ENCODE measurements at places on chromosomes 2 and 18.

DNA sequence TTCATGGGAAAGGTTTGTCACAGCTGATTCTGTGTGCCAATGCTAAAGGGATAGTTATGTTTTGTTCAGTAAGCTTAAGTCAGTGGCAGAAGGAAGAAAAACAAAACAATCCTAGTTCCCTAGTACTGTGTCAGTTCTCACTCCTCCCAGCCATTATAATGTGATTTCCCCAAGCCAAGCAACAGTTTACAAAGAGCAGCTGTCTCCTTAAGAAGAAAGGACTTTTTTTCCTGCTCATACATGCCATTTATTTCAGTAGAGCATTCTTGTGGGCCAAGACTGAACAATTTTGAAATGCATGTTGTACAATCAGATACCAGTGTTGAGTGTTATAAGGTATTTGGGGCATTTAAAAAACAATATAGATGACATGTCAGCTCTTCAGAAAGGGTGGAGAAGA, 52.1 kb downstream of the NEMP2 start:
- DNase-seq: no peak

- no peak for DNase-seq
Observed at GRCh38 chr2:207150284-207150683, 15.5 kb downstream of the KLF7 start.

DNA sequence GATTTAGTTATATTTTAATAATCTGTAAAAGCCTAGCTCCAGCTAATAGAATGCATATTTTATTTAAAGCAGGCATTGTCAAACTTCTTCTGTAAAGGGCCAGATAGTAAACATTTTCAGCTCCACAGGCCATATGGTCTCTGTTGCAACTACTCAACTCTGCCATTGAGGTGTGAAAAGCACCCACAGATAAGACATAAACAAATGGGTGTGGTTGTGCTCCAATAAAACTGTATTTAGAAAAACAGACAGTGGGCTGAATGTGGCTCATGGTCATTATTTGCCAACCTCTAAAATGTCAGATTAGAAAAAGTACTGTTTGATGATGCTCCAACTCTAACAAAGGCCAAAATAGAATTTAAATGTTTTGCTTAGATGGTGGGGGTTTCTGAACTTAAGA, 519.9 kb downstream of the RNF144A start:
- no peak for DNase-seq

- peak; percentile 16 for DNase-seq
Observed at GRCh38 chr18:45324495-45325113, 290.7 kb upstream of the SLC14A2 start.

DNA sequence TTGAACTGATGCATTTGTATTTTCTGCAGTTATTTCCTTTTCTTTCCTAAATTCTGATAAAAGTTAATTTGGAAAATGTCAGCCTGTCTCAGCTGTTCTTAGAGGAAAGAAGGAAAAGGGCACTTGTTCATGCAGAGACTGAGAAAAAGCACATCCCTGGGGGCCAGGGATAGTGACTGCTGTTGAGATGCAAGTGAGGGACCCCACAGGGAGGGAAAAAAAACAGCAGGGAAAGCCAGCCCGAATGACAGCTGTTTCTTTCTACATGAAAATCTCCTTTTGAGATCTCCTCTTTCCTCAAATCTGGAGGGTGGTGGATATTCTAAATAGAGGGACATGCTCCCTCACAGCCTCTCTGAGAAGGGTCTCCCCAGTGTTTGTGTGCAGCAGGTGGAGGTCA, 14.0 kb upstream of the MTA3 start:
- no peak for DNase-seq

GRCh38 chr2:28347193-28347592, 45.5 kb upstream of the FOSL2 start:
- no peak for DNase-seq

- DNase-seq: no peak
Observed at GRCh38 chr2:224870341-224870740, 154.2 kb upstream of the CCDC195 start.

GRCh38 chr2:104786821-104787220, 67.1 kb upstream of the POU3F3 start:
- no peak for DNase-seq

DNA sequence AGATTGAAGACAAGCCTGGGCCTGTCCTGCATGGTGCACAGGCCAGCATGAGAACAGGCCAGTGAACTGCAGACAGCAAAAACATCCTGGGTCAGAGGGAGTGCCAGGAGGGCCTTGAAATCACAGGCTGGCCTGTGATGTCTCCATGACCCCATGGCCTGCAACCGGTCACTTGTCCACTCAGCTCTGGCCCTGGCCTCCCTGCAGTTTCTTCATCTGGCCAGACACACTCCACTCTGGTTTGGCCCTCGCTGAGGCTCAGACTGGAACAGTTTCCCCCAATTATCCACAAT, 12.6 kb downstream of the CYRIA start:
- no peak for DNase-seq

DNA sequence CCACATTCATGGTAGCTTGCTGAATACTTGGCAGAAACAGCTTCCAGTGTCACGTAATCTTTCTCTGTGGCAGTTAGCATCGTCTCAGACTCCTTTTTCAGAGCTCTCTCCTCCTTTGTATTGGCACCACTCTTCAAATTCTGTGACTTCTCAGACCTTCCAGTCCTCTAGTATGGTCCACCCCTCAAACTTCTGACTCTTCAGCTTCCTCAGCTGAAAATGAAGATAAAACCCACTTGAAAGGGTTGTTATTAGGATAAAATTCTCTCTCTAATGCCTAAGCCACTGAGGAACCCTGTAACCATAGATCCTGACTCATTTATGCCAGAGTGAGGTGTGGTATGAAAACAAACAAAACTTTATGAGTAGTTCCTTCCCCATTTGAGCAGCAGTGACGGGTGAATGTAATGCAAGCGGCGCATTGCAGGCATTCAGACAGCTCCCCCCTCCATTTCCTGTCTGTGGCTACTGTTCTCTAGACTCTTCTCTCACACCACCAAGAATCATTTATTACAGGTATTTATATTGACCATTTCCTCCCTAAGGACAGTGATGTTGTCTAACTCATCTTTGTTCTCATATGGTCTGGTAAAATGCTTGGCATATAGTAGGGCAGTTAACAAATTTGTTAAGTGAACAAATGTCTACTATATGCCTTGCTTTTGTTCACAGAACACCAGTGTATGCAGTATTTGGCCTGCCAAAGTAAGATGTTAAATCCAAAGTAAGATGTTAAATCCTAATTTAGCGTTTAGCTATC, 35.3 kb downstream of the GALNT1 start:
- DNase-seq: no peak

DNA sequence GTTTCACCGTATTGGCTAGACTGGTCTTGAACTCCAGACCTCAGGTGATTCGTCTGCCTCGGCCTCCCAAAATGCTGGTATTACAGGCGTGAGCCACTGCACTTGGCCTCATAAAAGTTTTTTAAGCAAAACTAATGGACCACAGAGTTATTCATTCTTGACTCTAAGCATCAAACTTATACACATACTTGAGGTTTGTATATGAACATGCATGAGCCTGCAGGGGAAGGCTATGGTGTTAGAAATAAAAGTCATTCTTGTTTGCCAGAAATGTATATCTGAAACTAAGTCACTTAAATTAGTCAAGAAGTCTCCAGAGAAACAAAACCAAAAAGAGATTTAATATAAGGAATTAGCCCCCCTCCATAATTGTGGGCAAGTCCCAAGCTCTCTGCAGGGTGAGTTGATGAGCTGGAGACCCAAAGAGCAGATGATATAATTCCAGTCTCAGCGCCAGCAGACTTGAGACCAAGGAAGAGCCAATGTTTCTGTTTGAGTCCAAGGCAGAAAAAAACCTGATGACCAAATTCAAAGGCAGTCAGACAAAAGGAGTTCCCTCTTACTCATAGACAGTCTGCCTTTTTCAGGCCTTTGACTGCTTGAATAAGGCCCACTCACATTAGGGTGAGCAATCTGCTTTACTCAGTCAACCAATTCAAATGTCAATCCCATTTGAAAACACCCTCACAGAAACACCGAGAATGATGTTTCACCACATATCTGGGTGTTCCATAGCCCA, 69.0 kb upstream of the DSG1 start:
- DNase-seq: no peak

DNA sequence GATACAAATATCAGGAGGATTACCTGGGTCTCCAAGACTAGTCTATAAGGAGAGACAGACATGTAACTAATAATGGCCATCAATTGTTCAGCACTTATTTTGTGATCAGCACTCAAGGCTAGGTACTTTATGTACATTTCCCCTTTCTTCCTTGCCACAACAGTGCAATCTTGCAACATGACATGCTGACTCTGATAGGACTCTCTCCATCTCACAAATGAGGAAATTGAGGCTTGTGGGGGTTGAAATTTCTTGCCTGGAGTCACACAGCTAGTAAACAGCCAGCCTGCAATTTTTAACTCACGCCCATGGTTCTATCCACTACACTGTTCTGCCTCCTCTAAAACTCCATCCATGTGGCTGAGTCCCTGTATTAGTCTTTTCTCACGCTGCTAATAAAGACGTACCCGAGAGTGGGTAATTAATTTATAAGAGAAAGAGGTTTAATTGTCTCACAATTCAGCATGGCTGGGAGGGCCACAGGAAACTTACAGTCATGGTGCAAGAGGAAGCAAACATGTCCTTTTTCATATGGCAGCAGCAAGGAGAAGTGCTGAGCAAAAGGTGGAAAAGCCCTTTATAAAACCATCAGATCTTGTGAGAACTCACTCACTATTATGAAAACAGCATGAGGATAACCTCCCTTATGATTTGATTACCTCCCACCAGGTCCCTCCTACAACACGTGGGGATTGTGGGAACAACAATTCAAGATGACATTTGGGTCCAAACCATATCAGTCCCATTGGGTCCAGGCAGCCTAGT, 302.4 kb downstream of the PLCL1 start:
- DNase-seq: no peak

DNA sequence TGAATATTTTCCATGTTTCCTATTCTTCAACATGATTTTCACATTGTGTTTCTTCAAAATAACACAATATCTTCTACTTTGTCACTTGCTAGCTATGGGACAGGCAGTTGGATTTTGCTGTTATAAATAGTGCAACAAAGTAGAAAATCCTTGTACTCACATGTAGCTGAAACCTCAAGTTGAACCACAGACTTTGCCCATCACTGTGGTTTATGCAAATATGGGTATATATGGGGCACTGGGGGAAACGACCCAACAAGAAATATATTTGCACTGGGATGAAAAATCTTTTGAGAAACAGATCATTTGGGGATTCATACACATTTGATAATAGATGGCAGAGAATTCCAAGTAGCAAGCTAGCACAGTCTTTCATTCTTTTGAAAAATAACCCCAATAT, 486.3 kb upstream of the MAP2 start:
- no peak for DNase-seq

GRCh38 chr18:30439174-30439573, 603.4 kb downstream of the DSC3 start:
- DNase-seq: no peak

DNA sequence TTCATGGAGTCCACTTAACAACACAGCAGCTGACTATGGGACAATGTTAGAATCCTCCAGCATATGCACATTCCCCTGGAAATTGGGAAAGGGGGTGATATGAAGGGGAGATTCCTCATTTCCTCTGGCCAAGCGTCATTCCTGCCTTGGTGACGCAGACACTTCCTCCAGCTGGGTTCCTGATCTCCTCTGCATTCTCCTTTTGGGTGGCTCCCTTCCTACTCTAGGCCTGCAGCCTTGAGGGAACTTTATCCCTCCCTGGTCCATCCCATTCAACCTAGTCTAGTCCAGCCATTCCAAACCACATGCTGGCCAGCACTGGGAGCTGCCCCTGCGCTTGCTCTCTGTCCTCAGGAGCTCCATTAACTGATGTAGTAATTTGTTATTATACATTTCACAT, 216.8 kb downstream of the VAPA start:
- DNase-seq: no peak

GRCh38 chr2:203648273-203648672, 58.2 kb upstream of the CD28 start:
- DNase-seq: no peak

- DNase-seq: no peak
Observed at GRCh38 chr2:99386011-99386410, 48.8 kb downstream of the EIF5B start.

DNA sequence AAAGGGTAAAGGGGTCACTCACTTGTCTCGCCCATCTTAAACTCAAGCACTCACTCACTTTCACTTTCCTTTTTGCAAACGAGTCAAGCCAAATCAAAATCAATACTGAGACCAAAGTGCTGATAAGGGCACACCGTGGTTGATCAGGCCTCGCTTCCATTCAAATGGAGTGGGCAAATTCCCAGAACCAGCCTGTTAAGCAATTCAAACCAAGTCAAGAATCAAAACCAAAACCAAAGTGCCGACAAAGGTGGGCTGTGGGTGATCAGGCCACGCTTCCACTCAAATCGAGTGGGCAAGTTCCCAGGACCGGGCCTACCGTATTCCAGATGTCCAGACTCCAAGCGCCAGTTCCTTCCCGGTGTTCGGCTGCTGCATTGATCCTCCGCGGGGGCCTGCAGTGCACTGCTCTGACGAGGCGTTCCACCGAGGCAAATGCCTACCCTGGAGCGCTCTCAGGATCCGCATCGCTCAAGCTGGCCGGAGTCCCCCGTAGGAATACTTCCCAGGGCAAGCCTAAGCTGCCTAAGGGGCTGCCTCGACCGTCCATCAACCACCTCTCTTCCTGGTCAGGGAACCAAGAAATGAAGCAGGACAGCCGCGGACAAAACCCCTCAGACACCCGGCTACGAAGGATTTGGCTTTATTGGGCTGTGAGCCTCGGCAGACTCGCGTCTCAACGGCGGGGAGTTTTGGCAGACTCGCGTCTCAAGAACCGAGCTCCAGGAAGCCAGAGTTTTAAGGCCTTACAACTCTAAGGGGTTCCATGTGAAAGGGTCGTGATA, 89.9 kb upstream of the SLC1A4 start:
- no peak for DNase-seq

DNA sequence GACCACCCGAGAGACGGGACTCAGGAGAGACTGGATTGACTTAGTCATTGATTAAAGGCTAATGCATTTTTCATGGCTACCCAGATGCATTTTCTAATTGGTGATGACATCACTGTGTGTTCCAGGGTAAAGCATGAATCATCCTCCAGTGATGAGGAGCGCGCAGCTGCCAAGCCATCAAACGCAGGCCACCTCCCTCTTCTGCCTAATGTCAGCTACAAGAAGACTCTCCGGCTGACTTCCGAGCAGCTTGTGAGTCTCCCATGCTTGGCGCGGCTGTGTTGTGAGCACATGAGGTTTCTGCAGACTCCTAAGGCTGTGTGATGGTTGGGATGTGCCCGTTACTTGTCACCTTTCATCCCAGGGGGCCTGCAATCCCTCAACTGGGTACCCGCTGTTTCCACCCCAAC, 56.4 kb downstream of the LPIN1 start:
- DNase-seq: no peak

DNA sequence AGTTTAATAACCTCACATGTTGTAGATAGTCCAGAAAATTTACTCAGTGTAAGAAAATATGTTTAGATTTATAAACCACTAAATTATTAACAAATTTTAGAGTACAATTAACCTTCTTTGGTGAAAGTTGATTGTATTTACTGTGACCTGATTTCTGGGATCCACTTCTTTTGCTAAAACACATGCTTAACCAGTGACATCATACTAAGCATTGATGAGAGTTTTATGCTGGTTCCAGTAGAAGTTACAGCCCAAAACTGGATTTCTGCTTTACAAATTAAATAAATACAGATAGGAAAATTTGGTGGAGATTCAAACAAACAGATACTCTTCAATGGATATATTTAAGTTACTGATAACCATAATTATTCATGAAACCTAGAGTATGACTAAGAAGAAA, 40.9 kb downstream of the RBBP8 start:
- DNase-seq: no peak

GRCh38 chr2:30428348-30428662, 18.7 kb upstream of the LCLAT1 start:
- DNase-seq: no peak
